GM23248 (cell line): ENCODE measurements at places on chromosomes 1 and 21. TPM values are rescaled to one million over a fixed set of nuclear protein-coding genes. Genes with fewer than 3 reads are reported as not detected.
A peak's percentile ranks its signal among the peaks of the same experiment; 100 is the strongest.

- H3K27ac ChIP-seq, result no peak overlapping the region
- no peaks in the 10 kb centered on the region for H3K4me1 ChIP-seq
- H3K36me3 ChIP-seq, result no peaks in the 10 kb centered on the region
- no peak for DNase-seq
- H3K27me3 ChIP-seq, result no peaks in the 10 kb centered on the region
Measured at GRCh38 chr1:74010206-74010605, 187.8 kb downstream of the LRRIQ3 start.

Gene CDA
- polyA plus RNA-seq, result 9.6 and 9.9 TPM in 2 replicates

DNA sequence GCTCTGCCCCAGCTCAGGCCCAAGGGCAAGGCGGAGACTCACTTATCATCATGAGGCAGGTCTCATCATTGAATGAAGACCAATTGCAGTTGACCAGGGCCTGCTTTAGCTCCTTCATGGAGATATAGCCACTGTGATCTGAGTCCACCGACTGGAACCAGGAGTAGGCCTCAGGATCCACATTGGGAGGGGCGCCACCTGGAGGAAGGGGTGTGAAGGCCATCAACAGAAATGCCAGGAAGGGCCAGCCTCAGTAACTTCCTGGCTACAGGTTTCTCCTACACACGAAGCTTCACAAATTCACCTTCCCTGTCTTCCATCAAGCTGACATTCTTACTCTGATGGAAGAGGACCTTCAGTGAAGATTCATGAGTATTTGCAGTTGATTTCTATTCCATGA, 11.6 kb downstream of the PEF1 start:
- 0 out of 2 replicates have a peak, but pooled peaks cover 2% of the 10 kb centered on the region for H3K4me1 ChIP-seq
- peaks cover 34% of the 10 kb centered on the region; the same call in 1 of the 2 replicates for H3K36me3 ChIP-seq
- H3K27ac ChIP-seq, result no peak overlapping the region
- peak; percentile 42 for DNase-seq
- no peak overlapping the region for H3K4me3 ChIP-seq
- no peaks in the 10 kb centered on the region for H3K27me3 ChIP-seq

Gene CCDC28B
- 19.7 TPM in 2 replicates for polyA plus RNA-seq

Gene TEDDM1
- polyA plus RNA-seq, result not detected in 2 replicates

Gene CHRM3
- not detected in 2 replicates for polyA plus RNA-seq

Gene IFNLR1
- not detected in 2 replicates for polyA plus RNA-seq

Gene TAS1R1
- polyA plus RNA-seq, result not detected in 2 replicates

Gene VCAM1
- polyA plus RNA-seq, result 3.0 and 3.2 TPM in 2 replicates

DNA sequence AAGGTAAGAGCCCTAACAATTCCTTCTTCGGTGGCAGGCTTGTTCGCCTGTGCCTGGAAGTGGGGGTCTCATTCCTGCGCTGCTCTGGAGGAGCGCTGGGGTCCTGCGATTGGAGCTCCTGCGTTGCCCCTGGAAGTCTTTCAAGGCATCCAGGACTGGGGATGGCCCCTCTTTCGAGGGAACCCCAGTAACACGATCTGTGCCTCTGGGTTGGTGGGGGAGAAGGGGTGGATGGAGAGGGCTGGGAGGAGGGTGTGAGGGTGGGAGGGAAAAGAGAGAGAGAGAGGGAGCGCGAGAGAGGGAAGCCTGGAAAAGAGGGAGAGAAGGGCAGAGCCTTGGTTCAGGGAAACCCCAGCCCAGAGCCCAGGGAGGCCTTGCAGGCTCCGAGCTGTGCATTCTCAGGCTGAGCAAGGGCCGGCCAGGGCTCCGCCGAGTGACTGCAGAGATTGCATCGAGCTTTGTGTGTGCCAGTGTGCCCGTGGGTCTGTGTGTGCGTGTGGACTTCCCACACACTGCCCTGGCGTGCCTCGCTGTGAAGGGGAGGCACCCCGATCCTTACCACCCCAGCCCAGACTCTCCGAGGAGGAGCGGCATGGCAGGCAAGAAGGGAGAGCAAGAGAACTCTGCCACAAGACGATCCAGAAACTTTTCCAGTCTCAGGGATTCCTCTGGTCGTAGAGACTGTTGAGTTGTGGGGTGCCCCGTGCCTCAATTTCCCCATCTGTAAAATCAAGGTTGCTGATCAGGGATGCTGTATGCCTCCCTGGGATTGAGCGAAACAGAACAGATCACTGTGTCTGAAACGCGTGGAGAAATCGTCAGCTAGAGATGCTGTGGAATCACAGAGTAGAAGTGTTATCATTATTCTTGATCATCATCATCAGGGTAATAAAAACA, 619 bp downstream of the BCL9 start:
- H3K4me3 ChIP-seq, result peak overlapping the region; percentile 83
- H3K27me3 ChIP-seq, result no peaks in the 10 kb centered on the region
- peak overlapping the region; percentile 25 for H3K27ac ChIP-seq
- peaks cover 25% of the 10 kb centered on the region for H3K4me1 ChIP-seq

Gene TARS2
- 14.0 and 14.4 TPM in 2 replicates for polyA plus RNA-seq

- H3K4me3 ChIP-seq, result no peak overlapping the region
- no peak overlapping the region for H3K27ac ChIP-seq
- no peaks in the 10 kb centered on the region for H3K36me3 ChIP-seq
- peaks cover 31% of the 10 kb centered on the region for H3K27me3 ChIP-seq
Measured at GRCh38 chr1:226568077-226568831, 19.7 kb downstream of the STUM start.

Gene OR2L3
- not detected in 2 replicates for polyA plus RNA-seq

Gene ASB17
- polyA plus RNA-seq, result not detected in 2 replicates

Gene ELAVL4
- 0.13 and 0.18 TPM in 2 replicates for polyA plus RNA-seq

Gene AADACL4
- not detected in 2 replicates for polyA plus RNA-seq

Gene F11R
- 0.52 and 0.53 TPM in 2 replicates for polyA plus RNA-seq

GRCh38 chr21:34693192-34693810, 24.5 kb downstream of the CLIC6 start:
- H3K36me3 ChIP-seq, result no peaks in the 10 kb centered on the region
- no peak overlapping the region for H3K27ac ChIP-seq
- no peaks in the 10 kb centered on the region for H3K27me3 ChIP-seq
- 0 out of 2 replicates have a peak, but pooled peaks cover 3% of the 10 kb centered on the region for H3K4me1 ChIP-seq

DNA sequence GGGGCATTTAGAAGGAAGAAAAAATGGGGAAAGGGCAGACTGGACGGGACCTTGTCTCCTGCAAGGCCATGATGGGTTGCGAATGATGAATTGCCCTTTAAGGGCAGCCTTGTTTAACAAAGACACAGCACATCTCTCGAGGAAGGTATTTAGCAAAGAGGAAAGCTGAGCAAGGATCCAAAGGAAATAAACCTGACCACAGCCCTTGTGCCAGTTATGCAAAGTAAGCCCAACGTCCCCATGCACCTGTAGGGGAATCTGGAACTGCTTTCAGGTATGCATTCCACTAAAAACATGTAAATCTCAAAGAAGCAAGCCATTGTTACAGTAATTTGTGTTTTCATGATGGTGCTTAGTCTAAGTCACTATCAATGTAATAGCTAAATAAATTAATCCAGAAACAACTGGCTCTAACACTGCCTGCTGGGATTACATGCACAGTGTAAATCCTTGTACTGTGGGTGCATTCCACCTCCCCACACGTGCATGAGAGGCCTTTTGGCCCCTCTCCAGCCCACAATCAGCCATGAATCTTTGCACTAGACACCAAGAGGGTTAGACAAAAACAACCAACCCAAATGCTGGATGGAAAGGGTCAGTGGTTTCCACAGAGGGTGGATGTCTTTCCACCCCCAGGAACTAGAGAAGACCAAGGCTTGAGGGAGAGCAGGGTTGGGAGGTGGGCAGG, 228.8 kb upstream of the KAZN start:
- peak; percentile 6 for DNase-seq
- H3K4me1 ChIP-seq, result peaks cover 27% of the 10 kb centered on the region
- H3K27me3 ChIP-seq, result peaks cover 13% of the 10 kb centered on the region; the same call in 1 of the 2 replicates
- no peaks in the 10 kb centered on the region for H3K36me3 ChIP-seq
- H3K27ac ChIP-seq, result no peak overlapping the region
- no peak overlapping the region for H3K4me3 ChIP-seq

Gene CA14
- 0.16 TPM in 1 of 2 replicates, not detected in the other for polyA plus RNA-seq

Gene CLEC20A
- not detected in 2 replicates for polyA plus RNA-seq

Gene TSTD1
- not detected in 2 replicates for polyA plus RNA-seq

GRCh38 chr1:77828098-77828497, 48.6 kb downstream of the MIGA1 start:
- H3K4me1 ChIP-seq, result peaks cover 48% of the 10 kb centered on the region
- H3K27ac ChIP-seq, result no peak overlapping the region
- no peak for DNase-seq
- H3K4me3 ChIP-seq, result no peak overlapping the region
- H3K36me3 ChIP-seq, result no peaks in the 10 kb centered on the region

DNA sequence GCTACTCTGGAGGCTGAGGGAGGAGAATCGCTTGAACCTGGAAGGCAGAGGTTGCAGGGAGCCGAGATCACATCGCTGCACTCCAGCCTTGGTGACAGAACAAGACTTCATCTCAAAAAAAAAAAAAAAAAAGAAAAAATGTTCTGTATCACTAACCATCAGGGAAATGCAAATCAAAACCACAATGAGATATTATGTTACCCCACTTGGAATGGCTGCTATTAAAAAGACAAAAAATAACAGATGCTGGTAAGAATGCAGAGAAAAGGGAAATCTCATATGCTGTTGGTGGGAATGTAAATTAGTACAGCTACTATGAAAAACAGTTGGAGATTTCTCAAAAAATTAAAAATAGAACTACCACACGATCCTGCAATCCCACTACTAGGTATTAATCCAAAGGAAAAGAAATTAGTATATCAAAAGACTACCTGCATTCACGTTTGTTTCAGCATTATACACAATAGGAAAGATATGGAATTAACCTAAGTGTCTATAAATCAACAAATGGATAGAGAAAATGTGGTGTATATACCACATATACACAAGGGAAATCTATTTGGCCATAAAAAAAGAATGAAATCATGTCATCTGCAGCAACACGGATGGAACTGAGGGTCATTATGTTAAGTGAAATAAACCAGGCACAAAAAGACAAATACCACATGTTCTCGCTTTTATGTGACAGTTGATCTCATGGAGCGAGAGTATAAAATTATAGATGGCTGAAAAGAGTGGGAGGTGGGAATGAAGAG, 62.6 kb downstream of the ABL2 start:
- peaks cover 47% of the 10 kb centered on the region for H3K4me1 ChIP-seq
- no peaks in the 10 kb centered on the region for H3K36me3 ChIP-seq
- peak; percentile 26 for DNase-seq
- no peak overlapping the region for H3K4me3 ChIP-seq

- H3K27ac ChIP-seq, result no peak overlapping the region
- H3K4me3 ChIP-seq, result no peak overlapping the region
- peaks cover 4% of the 10 kb centered on the region for H3K4me1 ChIP-seq
- H3K27me3 ChIP-seq, result no peaks in the 10 kb centered on the region
- DNase-seq, result no peak
- no peaks in the 10 kb centered on the region for H3K36me3 ChIP-seq
Measured at GRCh38 chr1:222749927-222750326, 12.9 kb downstream of the FAM177B start.

- DNase-seq, result no peak
- H3K4me3 ChIP-seq, result no peak overlapping the region
- no peak overlapping the region for H3K27ac ChIP-seq
- H3K27me3 ChIP-seq, result no peaks in the 10 kb centered on the region
- no peaks in the 10 kb centered on the region for H3K4me1 ChIP-seq
- no peaks in the 10 kb centered on the region for H3K36me3 ChIP-seq
Measured at GRCh38 chr21:14550135-14550534, 4.0 kb upstream of the SAMSN1 start.

Gene SLC1A7
- polyA plus RNA-seq, result 0.51 and 0.76 TPM in 2 replicates

DNA sequence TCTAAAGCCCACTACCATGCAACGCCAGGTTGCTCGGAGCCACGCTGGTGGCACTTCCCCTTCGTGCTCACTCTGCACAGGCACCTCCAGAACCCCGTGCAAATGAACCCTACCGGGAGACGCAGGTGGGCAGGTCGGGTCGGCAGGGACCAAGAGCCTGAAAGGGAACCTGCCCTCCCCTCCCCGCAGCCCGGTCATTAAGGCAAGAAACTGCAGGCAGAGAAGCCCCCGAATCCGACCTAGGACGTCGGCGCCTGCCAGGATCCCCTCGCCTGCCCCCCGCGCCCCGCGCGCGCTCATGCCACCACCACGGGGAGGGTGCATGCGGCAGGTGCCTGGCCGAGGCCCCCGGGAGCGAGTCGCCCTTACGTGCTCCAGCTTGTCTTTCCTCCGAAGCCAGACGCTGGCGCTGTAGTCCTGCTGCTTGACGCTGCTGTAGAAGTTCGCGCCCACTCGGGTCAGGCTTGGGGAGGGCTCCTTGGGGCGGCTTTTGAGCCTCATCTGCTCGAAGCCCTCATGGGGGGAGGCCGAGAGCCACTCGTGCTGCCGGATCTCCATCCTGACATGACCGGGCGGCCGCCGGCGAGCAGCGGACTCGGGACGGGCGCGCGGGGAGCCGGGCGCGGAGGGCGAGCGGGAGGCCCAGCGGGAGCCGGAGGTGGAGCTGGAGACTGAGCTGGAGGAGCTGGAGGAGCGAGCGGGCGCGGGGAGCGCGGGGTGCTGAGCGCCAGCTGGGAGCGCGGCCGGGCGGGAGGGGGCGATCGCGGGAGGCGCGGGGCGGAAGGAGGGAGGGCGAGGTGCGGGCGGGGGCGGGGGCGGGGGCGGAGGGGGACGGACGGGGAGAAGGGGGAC, 552 bp downstream of the PLD5 start:
- H3K27me3 ChIP-seq, result peaks cover 45% of the 10 kb centered on the region
- peak overlapping the region; percentile 51 for H3K4me3 ChIP-seq
- no peaks in the 10 kb centered on the region for H3K36me3 ChIP-seq
- H3K27ac ChIP-seq, result no peak overlapping the region
- DNase-seq, result peak; percentile 45

Gene MATN1
- polyA plus RNA-seq, result 0.11 TPM in 1 of 2 replicates, not detected in the other

DNA sequence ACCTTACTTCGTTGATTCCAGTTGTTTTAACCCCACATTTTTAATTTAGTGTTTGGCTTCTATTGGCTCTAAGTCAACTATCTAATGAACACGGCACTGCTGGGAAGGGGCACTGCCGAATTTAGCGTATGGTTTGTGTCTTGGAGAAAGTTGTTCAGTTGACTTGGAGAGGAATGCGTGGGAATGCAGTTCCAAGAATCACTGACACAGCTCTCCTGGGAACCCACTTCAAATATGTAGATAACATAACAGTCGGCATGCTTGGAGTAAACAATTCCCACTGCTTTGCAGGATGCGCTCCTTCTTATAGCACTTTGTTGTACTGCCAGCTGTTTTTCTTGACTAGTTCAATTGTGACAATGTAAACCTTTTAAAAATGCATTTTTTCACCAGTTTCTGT, 104.3 kb downstream of the RYR2 start:
- no peaks in the 10 kb centered on the region for H3K27me3 ChIP-seq
- DNase-seq, result no peak
- no peak overlapping the region for H3K27ac ChIP-seq
- no peaks in the 10 kb centered on the region for H3K36me3 ChIP-seq
- no peak overlapping the region for H3K4me3 ChIP-seq

- H3K27ac ChIP-seq, result no peak overlapping the region
- H3K4me1 ChIP-seq, result no peaks in the 10 kb centered on the region
- H3K36me3 ChIP-seq, result no peaks in the 10 kb centered on the region
Measured at GRCh38 chr1:116755066-116755465, 836 bp downstream of the CD2 start.

DNA sequence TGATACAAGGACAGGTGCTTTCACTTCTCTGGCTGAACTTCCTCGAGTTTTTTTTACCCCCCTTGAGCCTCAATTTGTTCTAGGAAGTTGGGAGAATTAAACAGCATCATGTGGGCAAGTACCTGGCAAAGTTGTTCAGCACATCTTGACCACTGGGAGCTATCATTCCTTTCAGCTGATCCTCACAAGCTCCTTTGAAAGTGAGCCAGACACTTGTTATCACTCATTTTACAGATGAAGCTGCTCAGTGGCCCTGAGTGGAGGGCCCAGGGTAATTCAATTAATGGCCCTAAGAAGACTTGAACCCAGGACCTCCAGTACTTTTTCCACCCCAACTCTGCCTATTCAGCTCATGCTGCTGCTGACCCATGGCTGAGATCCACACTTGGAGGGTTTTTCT, 2.0 kb downstream of the RGS8 start:
- DNase-seq, result no peak
- H3K36me3 ChIP-seq, result no peaks in the 10 kb centered on the region
- no peaks in the 10 kb centered on the region for H3K4me1 ChIP-seq
- no peak overlapping the region for H3K4me3 ChIP-seq
- H3K27ac ChIP-seq, result no peak overlapping the region
- H3K27me3 ChIP-seq, result peaks cover 24% of the 10 kb centered on the region
